ENCODE measurements at places on chromosomes 3 and 15. TPM values are rescaled to one million over a fixed set of nuclear protein-coding genes. Genes with fewer than 3 reads are reported as not detected.

The GOLGB1 gene
- 24.1 TPM for total RNA-seq

The NDN gene
- 12.1 TPM for total RNA-seq

The RMDN3 gene
- 12.7 TPM for total RNA-seq

The UROC1 gene
- total RNA-seq = not detected

The BCHE gene
- 1.2 TPM for total RNA-seq

The FANCD2OS gene
- not detected for total RNA-seq

The SLC28A2 gene
- total RNA-seq = not detected

The LEKR1 gene
- total RNA-seq = 0.56 TPM

The GPR149 gene
- not detected for total RNA-seq

The SUSD5 gene
- total RNA-seq = 0.55 TPM

The IL5RA gene
- not detected for total RNA-seq

The CCDC54 gene
- not detected for total RNA-seq

- DNase-seq = peak; percentile 56
Measured at GRCh38 chr15:48414015-48414414, 82.8 kb downstream of the DUT start.

GRCh38 chr15:55786341-55786740 lies 43.4 kb upstream of the PRTG start:
- no peak for DNase-seq

DNA sequence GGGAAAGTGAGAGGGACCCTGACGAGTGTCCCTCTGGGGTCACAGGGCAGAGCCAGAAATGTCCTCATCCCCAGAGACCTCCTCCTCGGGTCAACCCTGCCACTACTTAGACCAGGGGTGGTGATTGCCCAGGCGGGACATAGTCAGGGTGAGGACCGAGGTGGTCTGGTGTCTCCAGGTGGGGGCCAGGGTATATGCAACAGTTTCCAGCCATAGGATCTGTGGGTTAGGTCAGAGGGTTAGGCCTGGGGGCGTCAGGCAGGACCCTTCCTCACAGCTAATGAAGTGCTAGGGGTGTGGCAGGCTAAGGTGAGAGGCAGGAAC lies 22.3 kb upstream of the FBLN2 start:
- DNase-seq = no peak

GRCh38 chr3:181279239-181279565 lies 289.7 kb upstream of the DNAJC19 start:
- no peak for DNase-seq

DNA sequence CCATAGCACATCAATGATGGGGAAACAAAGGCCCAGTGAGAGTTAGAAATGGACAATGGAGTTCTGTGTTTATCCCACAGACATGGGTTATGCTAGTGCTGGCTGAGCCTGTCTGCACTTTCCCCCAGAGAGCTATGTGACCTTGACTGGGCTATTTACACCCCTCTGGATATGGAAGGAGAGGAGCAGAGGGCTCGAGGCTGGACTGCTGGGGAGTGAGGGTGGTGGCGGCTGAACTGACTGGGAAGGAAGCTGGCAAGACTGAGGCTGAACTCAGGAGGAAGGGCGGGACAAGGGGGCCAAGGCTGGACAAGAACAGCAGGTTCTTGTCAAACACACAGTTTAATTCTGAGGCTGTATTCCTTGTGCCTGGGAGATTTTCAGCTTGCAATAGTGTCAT lies 10.8 kb upstream of the INSYN1 start:
- DNase-seq = no peak

DNA sequence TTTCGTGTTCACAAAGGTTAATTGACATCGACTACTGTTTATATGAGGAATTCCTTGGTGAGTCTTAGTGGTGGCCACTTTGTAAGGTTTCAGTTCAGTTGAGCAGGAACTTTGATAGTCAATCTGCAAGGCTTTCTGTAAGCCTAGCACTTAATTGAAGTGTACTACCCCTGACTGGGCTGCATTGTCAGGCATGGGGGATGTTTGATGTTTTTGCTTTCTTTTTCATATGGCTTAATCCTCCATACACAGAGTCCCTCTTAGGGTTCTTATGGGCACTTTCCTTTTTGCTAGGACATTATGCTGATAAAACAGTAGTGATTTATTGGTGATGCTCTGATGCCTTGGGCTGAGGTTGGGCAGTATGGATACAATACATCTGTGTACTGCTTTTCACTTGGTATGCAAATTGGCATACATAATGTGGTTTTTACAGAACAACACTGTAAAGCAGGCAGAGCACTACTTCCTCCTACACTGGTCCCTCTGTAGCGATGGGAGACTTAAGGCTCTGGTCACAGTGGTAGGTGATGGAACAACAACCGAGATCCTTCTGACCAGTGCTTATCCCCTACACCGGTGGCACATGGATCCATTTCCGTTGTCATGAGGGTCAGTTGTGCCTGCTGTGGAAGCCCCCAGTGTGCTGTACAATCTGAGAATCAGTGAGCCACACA lies 261.0 kb downstream of the MFSD1 start:
- DNase-seq = no peak

DNA sequence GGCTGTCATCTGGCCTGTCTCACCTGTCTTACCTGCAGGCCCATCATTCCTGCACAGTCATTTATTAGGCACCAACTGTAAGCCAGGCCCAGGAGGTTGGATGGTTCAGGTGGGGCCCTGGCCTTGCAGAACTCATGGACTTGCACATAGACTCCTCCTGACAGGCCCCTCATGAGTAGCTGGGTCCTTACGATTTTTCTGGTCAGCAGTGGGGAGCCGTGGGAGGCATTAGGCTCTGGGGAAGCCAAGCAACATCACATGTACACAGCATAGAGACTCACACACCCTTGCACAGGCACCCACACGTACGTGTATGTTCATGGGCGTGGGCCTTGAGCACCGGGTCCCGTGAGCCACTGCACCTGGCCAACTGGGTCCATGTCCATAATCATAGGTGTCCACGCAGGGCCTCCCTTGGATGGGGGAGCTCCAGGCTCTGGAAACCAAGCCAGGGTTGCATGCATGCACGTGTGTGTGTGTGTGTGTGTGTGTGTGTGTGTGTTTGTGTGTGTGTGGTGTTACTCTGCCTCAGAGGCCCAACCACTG lies 20.3 kb downstream of the CISH start:
- no peak for DNase-seq

DNA sequence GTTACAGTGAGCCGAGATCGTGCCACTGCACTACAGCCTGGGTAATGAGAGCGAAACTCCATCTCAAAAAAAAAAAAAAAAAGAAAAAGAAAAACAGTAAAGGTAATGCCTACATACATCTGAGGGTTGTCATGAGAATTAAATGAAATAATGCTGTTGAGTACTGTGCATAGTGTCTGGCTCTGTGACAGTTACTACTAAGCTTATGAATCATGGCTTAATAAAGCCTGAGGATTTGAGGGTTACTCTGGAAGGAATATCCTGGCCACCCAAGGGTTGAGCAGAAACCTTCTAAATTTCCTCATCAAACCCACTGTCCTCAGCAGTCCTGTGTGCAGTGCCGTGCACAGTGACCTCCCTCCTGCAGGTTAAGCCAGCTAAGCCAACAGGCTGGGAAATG lies 26.8 kb upstream of the ELP6 start:
- DNase-seq = no peak

DNA sequence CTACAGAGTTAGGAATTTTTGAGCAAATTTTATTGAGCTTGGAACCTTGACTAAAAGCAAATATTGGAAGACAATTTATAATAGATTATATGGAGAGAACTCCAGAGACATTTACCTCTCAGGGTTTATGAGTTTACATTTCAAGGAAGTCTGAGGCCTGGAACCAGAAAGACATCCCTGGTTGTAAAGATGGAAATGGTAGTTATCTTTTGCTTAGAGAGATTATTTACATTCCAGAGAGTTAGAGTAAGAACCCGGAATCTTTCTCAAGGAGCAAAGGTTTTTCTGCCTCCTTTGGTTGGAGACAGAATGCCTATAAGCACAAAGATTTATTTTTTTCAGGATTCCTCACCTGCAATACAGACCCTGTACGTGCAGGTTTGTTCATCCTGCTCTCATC lies 458.1 kb downstream of the TBL1XR1 start:
- DNase-seq = no peak

- DNase-seq = no peak
Measured at GRCh38 chr3:195762249-195762585, 41.4 kb downstream of the MUC20 start.

- no peak for DNase-seq
Measured at GRCh38 chr3:12347301-12347700, 58.4 kb downstream of the PPARG start.

DNA sequence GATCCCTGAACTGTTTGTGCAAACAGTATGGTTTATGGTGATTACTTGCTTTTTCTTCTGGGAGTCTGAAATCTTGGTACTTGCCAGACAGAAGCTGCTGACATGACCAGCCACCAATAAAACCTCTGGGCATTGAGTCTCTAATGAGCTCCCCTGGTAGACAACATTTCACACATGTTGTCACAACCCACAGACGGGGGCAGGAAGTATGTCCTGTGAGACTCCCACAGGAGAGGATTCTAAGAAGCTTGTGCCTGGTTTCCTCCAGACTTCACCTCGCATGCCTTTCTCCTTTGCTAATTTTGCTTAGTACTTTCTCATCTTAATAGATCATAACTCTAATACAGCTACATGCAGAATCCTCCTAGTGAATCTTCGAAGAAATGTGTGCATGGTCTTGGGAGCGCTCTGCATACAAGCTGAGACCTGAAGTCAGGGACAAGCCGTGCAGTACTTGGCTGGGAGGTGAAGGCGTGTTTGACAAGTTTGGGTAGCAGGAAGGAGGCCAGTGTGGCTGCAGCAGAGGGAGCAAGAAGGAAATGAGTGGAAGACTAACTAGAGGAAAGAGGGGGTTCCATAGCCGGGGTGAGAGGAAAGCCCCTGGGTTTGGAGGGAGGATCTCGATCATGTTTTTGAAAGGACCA lies 49.0 kb downstream of the B3GNT5 start:
- no peak for DNase-seq

DNA sequence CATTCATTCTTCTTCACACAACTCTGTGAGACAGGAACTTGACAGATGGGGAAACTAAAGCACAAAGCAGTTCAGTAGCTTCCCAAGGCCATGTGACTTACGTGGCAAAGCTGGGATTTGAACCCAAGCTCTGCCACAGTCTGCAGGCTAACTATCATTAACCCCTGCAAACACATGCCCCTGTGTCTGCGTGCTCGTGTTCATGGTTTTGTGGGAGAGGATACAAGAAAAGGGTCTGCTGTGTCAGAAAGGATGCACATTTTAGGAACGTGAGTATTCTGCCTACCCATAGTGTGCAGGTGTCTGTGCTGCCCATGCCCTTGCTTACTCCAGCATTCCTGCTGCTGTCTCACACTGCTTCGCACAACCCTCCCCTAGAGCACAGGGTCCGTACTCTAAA lies 137.0 kb downstream of the CHDH start:
- DNase-seq = no peak

DNA sequence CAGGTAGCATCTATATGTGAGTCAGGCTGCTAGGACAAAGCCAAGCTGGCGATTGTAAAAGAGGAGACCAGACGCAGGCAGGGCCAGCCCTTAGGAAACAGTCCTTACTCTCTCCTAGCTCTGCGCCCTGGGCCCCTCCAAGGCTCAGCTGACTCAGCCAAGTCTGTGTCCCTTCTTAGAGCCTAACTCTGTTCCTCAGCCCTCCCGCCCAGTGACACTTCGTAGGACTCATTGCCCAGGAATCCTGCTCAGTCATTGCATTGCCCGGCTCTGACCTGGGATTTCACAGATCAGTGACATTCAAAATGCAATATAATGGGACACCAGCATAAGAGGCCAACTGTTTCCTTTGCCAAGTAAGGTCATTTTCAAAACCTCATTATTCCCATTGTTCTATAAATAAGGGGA lies 244.2 kb downstream of the TLE3 start:
- peak; percentile 49 for DNase-seq

DNA sequence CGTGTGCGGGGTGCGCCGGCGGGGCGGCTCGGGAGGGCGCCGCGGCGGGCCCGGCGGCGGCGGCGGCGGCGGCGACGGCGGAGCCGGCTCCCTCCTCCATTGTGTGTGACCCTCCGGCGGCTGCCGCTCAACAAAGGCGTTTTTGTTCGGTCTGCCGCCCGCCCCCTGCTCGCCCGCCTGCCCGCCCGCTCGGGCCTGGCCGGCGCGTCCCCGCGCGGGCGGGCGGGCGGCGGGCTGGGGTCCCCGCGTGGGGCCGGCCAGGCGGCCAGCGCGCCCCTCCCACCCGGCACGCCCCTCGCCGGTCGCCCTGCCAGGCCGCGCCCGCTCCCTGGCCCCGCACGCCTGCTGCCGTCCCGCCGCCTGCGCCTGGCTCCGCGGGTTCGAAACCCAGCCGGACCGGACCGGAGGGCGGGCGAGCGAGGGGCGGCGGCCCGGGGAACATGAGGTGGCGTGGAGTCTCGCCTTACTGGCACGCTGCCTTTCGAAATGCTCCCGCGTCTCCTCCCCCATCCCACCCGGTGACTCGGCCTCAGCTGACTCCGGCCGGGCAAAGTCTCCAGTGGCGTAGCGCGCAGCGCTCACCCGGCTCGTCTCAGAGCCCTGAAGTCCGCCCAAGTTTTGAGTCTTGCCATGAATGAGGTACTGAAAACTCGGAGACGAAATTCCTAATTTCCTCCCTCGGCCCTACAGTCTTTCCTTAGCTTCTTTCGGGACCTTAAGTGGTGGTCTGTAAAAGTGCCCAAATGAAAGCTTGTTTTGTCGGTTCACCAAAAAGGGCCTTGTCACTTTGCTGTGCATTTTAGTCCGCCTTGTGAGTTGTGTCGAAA lies 588 bp downstream of the MAPK6 start:
- peak; percentile 91 for DNase-seq

- no peak for DNase-seq
Measured at GRCh38 chr3:138328341-138328740, 1.3 kb downstream of the NME9 start.

DNA sequence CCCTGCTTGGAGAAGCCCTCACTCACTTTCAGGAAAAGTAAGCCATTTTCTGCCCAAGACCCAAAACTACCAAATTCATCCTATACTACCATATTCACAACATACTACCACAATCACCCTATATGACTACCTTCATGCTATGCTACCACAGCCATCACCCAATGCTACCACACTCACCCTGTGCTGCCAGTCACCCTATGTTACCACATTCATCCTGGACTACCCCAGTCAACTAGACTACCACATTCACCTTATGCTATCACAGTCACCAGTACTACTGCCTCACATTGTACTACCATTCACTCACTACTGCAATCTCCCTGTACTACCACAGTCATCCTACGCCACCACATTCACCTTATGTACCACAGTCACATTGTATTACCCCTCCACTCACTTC lies 58.4 kb upstream of the CDV3 start:
- no peak for DNase-seq

DNA sequence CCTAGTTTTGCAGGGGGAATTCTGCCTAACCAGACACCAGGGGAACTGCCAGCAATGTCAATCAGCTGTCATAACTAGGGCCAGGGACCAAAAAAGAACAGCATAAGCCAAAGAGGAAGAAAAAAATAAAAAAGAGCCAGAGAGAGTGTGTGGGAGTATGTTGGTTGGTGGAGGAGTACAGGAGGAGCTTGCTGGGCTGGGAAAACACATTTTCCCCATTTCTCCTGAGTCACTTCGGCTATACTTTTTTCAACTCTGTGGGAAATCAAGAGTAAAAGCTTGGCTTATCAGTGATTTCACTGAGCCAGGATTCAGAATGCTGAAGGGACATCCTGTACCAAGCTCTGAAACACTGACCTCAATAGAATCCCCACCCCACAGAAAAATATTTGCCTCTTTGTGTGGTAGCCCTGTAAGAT lies 144.7 kb upstream of the DPH6 start:
- peak; percentile 25 for DNase-seq

- DNase-seq = no peak
Measured at GRCh38 chr15:38864122-38864521, 299.5 kb upstream of the RASGRP1 start.

GRCh38 chr3:133934996-133935842 lies 39.5 kb upstream of the RAB6B start:
- DNase-seq = no peak
